GM18507 (cell line): ENCODE measurements at places on chromosomes 1 and 21.

- DNase-seq, result no peak
Observed at GRCh38 chr1:203722909-203723308, 42.1 kb upstream of the LAX1 start.

GRCh38 chr1:59310549-59311250 lies 13.8 kb downstream of the FGGY start:
- no peak for DNase-seq

DNA sequence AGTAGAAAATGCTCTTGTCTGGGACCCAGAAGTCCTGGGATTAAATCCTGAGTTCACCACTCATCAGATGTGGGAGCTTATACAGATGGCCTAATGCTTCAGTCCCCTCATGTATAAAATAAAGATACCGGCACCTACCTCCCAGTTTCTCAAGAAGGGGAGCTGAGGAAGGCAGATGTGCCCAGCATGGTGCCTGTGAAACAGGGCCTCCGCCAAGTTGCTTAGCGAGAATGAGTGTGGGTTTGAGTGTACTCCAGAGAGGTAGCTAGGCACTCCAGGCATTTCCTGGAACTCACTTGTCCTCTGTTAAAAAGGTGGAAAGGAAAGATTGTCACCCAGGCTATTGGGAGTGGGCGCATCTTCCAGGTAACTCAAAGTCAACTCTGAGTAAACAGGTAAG lies 37.8 kb downstream of the IER5 start:
- DNase-seq, result no peak

GRCh38 chr21:33682992-33683627 lies 40.8 kb downstream of the ITSN1 start:
- no peak for DNase-seq

- DNase-seq, result no peak
Observed at GRCh38 chr1:13462682-13463081, 51.1 kb downstream of the LRRC38 start.

GRCh38 chr1:15409388-15410222 lies at the start of gene EFHD2:
TSS of gene EFHD2 (plus strand) at chr1:15409888. CDS start at chr1:15409972, 84 bp downstream.
- DNase-seq, result peak; percentile 80

DNA sequence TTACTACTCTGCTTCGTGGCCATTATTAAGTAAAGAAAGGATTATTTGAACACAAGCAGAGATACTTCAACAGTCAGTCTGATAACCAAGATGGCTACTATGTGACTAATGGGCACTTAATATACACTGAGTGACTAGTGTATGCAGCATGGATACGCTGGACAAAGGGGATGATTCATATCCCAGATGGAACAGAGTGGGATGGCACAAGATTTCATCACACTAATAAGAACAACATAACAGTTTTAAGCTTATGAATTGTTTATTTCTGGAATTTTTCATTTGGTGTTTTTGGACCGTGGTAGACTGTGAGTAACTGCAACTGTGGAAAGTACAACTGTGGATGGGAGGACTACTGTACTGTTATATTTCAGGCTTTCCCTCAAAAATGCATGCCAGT lies 9.4 kb downstream of the ZCCHC17 start:
- no peak for DNase-seq

DNA sequence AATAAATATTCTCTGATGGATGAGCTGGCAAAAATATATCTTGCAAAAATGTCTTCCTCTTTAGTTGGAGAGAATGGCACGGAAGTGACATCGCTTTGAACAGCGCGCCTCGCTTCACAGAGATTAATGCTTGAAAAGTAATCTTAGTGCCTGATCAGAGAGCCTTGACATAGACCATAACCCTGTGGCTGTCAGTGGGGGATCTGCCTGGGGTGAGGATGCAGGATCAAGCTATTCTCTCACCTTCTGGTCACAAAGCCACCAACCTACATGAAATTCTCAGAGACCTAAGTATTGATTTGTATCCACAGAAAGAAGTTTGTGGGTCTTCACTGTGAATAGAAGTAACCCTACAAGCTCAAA lies 492.6 kb downstream of the LMO4 start:
- DNase-seq, result no peak

DNA sequence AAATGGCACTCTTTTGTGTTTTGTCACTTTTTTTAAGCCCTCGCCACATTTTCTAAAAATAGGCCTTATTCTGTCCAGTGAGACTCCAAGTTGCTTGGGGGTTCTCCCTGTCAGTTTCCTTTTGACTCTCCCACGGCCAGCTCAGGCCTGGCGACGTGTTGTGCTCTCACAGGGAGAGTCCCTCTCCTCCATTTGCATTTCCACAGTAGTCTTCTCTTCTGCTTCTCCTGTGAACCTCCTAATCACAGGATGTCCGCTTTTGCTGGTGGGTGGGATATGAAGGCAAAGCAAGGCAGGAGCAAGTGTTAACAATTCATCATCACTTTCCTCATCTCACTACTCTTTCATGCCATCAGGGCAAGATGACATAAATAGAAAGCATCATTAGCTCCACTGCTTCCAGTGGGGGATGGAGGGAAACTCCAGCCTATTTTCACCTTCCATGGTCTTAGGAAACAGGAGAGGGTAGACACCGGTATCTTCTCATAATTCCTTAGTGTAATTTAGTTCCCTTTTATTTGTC lies 99.8 kb downstream of the INTS7 start:
- peak; percentile 64 for DNase-seq

- DNase-seq, result no peak
Observed at GRCh38 chr1:206002160-206002559, 1.0 kb downstream of the RAB7B start.

GRCh38 chr1:117336088-117336817 lies 31.0 kb upstream of the MAN1A2 start:
- no peak for DNase-seq
